Activated T-helper 1 cell treated with anti-CD3 and anti-CD28 coated beads, Interleukin-2, amount 50 U/mL, for 16 hours (primary cell): ENCODE measurements at places on chromosomes 3 and 15.
A peak's percentile ranks its signal among the peaks of the same experiment; 100 is the strongest.

DNA sequence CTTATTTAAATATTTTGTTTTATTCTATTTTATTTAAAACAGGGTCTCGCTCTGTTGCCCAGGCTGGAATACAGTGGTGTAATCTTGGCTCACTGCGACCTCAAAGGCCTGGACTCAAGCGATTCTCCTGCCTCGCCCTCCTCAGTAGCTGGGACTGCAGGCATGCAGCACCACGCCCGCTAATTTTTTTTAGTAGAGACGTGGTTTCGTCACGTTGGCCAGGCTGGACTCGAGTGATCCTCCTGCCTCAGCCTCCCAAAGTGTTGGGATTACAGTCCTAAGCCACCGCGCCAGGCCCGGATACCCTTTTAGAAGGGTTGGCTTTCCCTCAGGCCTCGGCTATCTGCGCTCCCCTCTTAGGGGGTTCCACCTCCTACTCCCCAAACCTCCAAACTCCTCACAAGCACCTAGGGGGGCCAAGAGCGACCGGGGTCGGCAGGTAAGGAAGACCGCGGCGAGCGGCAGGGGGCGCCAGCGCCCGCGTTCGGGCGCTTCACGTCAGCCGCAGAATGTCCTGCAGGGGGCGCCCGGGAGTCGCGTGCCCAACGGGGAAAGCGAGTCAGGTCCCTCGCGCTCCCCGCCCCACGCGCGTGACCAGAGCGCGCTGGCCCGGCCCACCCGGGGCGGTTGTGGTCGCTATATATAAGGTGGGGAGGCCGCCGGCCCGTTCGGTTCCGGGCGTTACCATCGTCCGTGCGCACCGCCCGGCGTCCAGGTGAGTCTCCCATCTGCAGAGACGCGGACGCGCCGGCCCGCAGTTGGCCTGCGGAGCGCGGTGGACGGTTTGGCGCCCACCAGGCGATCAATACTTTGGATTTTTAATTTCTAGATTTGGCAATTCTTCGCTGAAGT lies 51.8 kb upstream of the GATM start:
- DNase-seq, result peak; percentile 82

DNA sequence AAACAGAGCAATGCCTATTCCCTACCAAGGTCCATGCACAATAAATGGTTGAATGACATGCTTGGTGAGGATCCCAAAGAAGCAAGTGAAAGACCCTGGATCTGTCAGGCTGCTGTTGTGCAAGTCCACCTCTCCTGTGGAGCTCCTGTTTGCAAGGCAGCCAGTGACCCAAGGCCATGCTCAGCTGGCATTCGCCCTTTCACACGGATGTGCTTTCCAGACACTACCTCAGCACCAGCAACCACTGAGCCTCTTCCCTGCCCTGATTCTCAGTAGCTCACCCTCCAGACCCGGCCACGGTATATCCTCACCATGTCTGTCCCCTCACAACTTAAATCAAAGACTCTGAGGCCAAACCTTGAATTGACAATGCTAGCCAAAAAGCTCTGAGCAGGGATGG lies 23.3 kb downstream of the WWTR1 start:
- no peak for DNase-seq

- DNase-seq, result no peak
Observed at GRCh38 chr3:72223116-72223515, 438.2 kb upstream of the PROK2 start.

DNA sequence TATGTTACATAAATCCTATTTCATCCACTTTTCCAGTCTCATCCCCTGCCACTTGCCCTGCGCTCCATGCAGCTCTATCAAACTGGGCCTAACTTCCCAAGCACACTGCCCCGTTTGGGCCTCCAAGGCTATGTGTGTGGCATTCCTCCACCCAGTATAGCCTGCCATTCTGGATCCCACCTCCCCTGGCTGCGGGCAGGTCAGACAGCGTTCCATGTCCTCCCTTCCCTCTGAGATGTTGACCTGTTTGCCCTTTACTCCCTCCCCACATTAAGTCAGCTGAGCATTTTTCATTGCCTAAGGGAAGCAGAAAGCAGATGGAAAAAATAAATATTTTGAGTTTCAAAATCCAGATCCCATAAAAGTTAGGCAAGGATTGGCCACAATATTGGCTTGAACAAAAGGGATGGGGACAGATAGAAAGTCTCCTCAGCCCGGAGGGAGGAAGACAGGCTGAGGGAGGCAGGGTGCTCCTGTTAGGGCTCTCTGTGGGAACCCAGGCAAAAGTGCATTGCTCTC lies 73.3 kb downstream of the CYP19A1 start:
- no peak for DNase-seq

DNA sequence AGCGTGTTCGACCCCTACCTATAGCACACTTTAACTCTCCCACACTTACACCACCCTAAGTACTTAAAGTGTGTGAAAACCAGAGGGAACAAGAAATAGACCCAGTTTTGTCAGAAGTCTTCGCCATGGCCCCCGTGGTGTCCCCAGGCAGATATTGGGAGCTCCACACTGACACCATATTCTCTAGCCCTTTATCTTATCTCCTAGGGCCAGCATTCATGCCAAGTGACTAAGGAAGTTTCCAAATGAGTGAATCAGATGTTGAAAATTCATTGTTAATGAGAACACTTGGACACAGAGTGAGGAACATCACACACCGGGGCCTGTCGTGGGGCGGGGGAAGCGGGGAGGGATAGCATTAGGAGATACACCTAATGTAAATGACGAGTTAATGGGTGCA lies 31.8 kb downstream of the P3H2 start:
- DNase-seq, result no peak

DNA sequence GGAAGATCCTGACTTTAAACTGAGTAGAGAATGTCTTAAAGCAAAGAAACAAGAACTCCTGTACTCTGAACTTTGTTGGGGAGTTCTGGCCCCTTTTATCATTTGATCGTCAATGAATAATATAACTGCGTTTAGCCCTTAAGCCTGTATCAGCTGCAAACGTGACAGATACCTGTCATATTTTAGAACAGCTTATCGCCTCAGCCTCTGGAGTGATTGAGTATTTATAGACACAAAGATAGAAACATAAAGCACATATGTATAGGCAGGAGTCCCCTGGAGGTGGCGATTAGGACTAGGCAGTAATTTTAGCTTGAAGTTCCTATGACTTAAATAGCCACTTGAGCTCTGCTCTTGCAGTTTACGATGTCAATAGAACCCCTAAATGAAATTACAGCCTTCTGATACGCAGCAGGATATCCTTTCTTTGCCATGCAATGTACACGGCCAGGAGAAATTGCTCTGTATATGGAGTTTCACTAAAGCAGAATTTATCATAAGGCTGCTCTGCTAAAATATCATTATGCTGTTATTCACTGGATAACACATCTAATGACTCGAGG lies 321.8 kb downstream of the TIGIT start:
- DNase-seq, result no peak

GRCh38 chr15:57527382-57528091 lies 64.2 kb upstream of the MYZAP start:
- no peak for DNase-seq

DNA sequence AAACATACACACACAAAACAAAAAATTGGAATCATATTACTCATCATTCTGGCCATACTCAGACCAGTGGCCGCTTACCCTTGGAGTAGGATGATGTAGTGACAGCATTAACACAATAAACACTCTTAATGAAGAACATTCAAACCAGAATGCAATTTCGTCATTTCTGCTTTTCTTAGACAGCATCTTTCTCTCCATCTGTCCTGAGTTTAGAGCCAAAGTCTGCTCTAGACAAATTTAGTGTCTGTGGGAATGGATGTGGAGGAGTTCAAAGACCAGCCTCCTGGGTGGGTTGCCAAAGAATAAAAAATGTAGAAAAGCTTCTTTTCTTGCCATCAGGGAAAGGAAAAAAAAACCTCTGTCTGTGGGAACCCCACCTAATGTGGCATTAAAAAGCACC lies 212.4 kb upstream of the POU1F1 start:
- no peak for DNase-seq

- no peak for DNase-seq
Observed at GRCh38 chr3:54053882-54054281, 68.5 kb upstream of the CACNA2D3 start.

GRCh38 chr15:65916664-65917406 lies 47.5 kb downstream of the RAB11A start:
- no peak for DNase-seq

GRCh38 chr3:191066669-191067068 lies 132.4 kb upstream of the OSTN start:
- no peak for DNase-seq

GRCh38 chr15:99906793-99907192 lies 173.6 kb upstream of the LYSMD4 start:
- no peak for DNase-seq

DNA sequence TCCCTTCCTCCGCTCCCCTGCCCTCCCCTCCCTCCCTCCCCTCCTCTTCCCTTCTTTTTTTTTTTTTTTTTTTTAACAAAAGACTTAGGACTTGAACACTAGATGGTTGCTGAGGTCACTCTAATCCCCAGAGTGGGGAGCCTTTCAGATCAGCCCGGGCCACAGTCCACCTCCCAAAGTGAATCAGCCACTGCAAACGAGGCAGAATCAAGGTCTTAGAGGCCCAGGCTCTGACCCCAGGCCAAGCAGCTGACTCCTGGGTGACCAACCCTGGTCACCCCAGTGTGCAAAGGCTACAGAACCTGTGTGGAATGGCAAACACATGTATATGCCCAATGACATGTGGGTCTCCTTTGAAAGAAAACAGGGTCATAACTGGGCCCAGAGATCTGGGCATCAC lies 18.3 kb upstream of the EHD4 start:
- no peak for DNase-seq

GRCh38 chr3:165196577-165197480 lies 645 bp upstream of the SLITRK3 start:
- no peak for DNase-seq

DNA sequence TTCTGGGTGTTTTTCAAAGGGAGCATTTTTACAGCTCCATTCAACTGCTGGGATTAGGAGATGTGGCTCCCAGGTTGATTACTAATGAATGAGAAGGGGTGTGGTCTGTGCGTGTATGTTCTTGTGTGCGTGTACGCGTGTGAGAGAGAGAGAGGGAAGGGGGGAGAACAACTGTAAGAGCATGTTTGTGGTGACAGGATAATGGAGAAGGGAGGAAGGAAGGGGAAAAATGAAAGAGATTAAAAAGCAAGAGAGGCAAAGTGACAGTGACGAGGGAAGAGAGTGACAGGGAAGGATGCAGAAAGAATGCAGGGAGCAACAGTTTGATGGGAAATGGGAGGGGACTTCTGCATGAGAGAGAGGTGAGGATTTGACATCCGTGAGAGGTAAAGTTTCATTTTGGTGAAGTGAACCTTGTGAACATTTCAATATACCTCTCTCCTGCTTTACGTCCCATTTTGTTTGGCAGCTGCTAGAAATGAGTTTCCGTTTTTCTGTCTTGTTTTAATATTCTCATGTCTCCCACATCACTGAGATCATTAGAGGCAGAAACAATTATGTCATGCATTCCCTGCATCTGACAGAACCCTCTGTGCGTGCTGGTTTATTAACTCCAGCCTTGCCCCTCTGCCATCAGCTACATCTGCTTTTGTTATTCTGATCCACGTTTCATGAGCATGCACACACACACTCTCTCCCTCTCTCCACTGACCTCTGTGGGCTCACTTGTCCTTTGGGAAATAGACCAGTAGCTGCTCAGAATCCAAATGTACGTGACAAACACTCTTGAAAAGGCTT lies 161.6 kb downstream of the GAP43 start:
- no peak for DNase-seq

DNA sequence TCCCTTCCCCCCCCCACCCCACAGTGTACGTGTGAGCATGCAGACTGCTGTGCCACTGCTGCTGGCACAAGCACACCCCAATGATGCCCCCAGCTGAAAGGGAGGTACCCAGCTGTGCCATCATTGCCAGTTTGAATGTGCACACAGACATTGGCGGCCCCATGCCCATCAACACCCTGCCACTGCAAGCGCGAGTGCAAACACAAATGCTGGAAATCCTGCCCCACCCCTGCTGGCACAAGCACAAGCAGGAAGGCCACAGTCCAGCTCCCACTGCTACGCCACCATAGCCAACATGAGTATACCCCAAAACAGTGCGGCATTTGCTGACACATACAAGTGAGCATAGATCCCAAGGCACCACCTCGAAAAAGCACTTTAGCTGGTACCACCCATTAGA lies 222.9 kb downstream of the SCAPER start:
- DNase-seq, result no peak
